ENCODE measurements at places on chromosomes 1 and 21. TPM values are rescaled to one million over a fixed set of nuclear protein-coding genes. Genes with fewer than 3 reads are reported as not detected.

The GBP5 gene
- polyA plus RNA-seq = 0.17 TPM

The PADI1 gene
- polyA plus RNA-seq = not detected

The INKA2 gene
- polyA plus RNA-seq = 20.5 TPM

The ADGRL4 gene
- polyA plus RNA-seq = 5.6 TPM

The KAZN gene
- 19.0 TPM for polyA plus RNA-seq

The C1QC gene
- 82.6 TPM for polyA plus RNA-seq

The PDZK1IP1 gene
- not detected for polyA plus RNA-seq

The ORC1 gene
- polyA plus RNA-seq = 8.3 TPM

The ST6GALNAC5 gene
- polyA plus RNA-seq = 9.5 TPM

The CYP4A11 gene
- polyA plus RNA-seq = 0.15 TPM

The ERG gene
- 2.8 TPM for polyA plus RNA-seq

The SPRR2F gene
- polyA plus RNA-seq = not detected

The AADACL3 gene
- not detected for polyA plus RNA-seq

The ID3 gene
- polyA plus RNA-seq = 60.1 TPM
